Right cardiac atrium (tissue), 5 donors: ENCODE measurements at places on chromosomes 3 and 15.

- DNase-seq, result peak; percentile 62
These were observed 5.9 kb upstream of the TBC1D21 start for GRCh38 chr15:73867426-73867825.

DNA sequence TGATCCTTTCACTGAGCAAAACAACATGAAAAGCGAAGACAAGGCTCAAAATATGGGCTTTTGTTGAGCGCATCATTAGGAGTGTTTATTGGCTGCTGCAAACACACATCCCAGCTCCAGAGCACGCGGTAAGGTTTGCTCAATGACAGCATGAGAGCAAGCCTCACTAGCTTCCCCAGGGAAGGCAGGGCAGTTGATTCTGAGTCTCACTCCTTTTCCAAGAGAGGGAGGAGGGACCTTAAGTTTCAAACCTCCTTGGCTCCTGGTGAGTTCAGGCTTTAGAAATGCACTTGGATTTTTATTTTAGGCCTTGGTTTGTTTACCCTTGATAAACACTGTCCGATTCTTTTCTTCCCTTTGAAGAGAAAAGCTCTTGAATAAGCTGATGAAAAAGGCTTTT is 69.1 kb upstream of the CACNA2D3 start:
- peak; percentile 68 for DNase-seq

DNA sequence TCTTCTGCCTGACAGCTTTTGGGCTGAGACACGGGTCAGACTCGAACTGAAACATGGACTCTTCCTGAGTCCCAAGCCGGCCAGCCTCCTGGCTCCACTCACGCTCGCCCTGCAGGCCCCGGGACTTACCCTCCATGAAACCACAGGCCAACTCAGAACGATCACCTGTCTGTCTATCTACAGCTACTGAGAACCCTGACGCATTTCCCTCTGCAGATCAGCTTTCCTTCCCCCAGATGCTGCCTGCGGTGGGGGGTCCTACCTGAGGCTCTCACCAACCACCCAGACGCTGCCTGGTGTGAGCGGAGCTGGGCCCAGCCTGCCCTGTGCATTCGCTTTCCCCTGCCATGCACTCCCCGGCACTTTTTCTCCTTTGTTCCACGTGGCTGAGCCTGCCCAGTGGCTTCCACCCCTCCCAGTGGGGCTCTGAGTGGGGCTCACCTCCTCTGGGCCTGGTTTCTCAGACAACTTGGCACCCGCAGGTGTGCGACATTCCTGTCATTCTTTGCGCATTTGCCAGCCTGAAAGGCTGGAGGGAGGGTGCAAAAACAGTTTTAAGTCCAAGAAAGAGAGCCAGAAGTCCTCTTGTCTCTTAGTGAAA is 60.2 kb downstream of the PLXNA1 start:
- peak; percentile 57 for DNase-seq

- DNase-seq, result no peak
These were observed 719.6 kb downstream of the SQOR start for GRCh38 chr15:46354443-46354842.

- no peak for DNase-seq
These were observed 402.6 kb downstream of the OCA2 start for GRCh38 chr15:27696530-27696929.

DNA sequence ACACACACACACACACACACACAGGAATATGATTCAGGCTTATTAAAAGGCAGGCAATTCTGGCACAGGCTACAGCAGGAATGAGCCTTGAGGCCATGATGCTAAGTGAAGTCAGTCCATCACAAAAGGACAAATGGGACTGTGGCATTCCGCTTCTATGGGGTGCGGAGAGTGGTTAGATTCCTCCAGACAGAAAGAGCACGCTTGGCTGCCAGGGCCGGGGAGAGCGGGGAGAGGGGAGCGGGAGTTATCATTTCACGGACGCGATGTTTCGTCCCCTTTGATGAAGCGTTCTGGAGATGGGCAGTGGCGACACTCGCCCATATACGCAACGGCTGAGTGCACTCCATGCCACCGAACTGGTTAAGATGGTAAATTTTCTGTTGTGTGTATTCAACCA is 58.5 kb upstream of the FAM174B start:
- DNase-seq, result peak; percentile 59

- DNase-seq, result no peak
These were observed 20.6 kb upstream of the FAM107A start for GRCh38 chr3:58597770-58598310.

GRCh38 chr3:177595530-177596188 is 398.4 kb upstream of the TBL1XR1 start:
- DNase-seq, result no peak

- DNase-seq, result no peak
These were observed 990 bp upstream of the ZNF148 start for GRCh38 chr3:125375950-125376679.

DNA sequence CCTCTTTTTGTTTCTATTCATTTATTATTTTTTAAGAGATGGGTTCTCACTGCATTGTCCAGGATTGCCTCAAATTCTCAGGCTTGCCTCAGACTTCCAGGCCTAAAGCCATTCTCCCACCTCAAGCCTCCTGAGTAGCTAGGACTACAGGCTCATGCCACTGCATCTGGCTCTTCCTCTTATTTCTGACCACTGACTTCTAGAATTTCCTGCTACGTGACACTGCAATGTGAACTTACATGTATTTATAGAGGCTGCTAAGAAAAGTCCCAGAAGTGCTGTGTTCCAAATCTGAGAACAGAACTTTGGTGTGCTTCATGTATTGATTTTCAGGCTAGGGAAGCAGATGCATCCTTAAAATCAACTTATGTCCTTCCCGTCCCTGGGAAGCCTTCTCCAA is 407.4 kb downstream of the RSL24D1 start:
- DNase-seq, result no peak

DNA sequence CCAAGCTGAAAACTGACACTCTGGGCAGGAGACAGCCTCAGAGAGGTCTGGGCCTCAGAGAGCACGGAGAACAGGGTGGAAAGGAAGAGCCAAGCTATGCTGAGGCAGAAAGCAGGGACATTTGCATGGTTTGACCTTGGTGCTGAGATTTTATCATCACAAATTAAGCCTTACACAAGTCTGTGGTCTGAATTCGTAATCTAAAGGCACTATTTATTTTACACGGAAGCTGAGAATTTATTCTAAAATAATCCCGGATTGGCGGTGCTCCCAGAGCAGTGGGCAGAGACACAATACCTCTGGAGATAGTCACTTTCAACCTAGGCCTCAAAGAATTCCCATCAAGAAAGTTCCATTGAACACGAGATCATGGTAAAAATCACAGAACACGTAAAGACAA is 47.5 kb downstream of the CFAP92 start:
- DNase-seq, result no peak

GRCh38 chr3:127847236-127847720 is 25.0 kb upstream of the MGLL start:
- DNase-seq, result no peak

DNA sequence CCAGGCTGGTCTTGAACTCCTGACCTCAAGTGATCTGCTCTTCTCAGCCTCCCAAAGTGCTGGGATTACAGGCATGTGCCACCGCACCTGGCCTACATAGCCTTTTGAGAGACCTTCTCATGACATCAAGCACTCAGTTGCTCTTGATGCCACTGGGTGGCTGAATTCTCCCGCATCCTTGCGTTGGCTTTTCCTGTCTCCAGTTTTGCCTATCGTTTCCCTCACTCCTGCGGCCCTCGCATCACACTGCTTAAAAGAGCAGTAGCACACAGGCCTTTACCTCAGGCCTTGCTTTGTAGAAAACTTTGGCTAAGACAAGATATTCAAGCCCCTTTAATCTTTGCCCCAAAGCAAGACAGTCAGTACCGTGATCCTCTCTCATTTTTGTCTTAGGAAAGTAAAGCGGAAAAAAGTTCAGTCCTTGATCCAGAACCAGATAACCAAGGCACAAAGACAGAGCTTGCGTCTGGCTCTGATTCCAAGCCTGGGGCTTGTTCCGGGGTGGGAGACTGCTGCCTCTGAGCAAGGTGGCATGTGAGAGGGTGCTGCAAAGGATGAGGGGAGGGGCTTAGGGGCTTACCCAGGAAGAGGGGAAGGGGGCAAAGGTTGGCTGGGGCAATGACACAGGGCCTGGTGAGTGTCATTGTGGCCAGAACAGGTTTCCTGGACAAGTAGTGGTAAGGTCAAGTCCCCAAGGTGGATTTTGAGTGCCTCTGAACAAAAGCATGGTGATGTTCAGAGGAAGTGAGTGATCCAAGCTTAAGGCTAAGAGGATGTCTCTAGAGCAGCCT is 175.0 kb upstream of the TLE3 start:
- DNase-seq, result no peak

- DNase-seq, result no peak
These were observed 1.7 kb upstream of the GFM1 start for GRCh38 chr3:158642474-158643210.

DNA sequence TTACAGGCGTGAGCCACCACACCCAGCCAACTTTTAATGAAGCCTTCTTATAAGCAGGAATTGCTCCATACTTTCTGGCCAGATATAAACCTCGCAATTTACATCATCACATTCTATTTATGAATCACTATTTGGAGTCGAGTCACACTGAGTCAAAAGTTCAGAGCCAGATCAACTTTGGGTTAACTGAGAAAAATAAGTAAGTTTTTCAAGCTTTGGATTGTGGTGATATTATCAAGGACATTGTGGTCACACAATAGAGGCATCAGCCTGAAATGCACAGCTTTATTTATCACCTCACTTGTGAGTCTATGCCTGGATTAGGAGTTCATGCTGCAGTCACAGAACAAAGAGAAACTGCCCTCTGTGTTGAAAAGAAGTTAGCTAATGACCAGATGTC is 1163.5 kb downstream of the ROBO1 start:
- DNase-seq, result no peak

DNA sequence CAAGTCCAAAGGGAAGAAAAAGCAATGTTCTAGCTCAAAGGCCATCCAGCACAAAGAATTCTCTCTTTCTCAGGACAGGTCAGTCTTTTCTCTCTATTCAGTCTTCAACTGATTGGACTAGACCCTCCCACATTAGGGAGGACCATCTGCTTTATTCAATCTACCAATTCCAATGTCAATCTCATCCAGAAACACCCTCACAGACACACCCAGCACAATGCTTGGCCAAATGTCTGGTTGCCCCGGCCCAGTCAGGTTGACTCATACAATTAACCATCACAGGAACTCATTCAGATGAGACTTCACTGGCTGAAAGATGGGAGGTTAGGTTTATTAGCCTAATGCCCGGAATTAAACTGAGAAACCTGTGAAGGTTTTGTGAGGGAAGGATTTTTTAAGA is 32.4 kb downstream of the ACAN start:
- no peak for DNase-seq

- no peak for DNase-seq
These were observed 342.4 kb upstream of the KCNMB2 start for GRCh38 chr3:178193846-178194245.

GRCh38 chr15:71290002-71290401 is 174.7 kb downstream of the THSD4 start:
- DNase-seq, result no peak

- no peak for DNase-seq
These were observed 88.3 kb downstream of the ARIH1 start for GRCh38 chr15:72562386-72562785.

- no peak for DNase-seq
These were observed 12.3 kb upstream of the FOXB1 start for GRCh38 chr15:59991834-59992233.

DNA sequence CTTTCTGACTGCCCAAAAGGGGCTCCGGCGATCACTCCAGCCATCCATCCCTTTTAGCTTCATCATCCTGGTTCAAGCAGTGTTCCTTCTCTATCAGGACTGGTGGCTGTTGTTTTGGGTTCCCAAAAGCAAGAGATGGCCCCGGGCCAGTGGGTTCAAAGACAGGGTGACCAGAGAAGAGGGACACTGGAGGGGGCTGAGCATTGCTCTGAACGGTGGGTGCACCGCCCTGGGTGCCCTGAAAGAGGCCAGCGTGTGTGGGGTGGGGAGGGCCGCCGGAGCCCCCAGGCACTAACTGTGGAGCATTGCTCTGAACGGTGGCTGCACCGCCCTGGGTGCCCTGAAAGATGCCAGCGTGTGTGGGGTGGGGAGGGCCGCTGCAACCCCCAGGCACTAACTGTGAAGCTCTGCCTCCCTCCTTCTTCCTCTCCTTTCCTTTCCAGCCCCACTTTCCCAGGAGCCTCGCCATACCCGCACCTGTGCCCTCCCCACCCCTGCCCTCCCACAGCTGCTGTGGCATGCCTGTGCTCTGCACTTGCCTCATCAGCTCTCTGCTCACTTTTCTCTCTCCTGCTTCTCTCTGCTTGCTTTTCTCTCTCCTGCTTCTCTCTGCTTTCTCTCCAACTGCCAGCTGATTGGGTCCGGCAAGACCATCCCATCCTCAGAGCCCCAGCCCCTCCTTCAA is 37.4 kb upstream of the OR4F6 start:
- no peak for DNase-seq

- no peak for DNase-seq
These were observed 174.7 kb upstream of the CNTN3 start for GRCh38 chr3:74789111-74789510.

- no peak for DNase-seq
These were observed 532.5 kb upstream of the KCNMB2 start for GRCh38 chr3:178003756-178004155.

DNA sequence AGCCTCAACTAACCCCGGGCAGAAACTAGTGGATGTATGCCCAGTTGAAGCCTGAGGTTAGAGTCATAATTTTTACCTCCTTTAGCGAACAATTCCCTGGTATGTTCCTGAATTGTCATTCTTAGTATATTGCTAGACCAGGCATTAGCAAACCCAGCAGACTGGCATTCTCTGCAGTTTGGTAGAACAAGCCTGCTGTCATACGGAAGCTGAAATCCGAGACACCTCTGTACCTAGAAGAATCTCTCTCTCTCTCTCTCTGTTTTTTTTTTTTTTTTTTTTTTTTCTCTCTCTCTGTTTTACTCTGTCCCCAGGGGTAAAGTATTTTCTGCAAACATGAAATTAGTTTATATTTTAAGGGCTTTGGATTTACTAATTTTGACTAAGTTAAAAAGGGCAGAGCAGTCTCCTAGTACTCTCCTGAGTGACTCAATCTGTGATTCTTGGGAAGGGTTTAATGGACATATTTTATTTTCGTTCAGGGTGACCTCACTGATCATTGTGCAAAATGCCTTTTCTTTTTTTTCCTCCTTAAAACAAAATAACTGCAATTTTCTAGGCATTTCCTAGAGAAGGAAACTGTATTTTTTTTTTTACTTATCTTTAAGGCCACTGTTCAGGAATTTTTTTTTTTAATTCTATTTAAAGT is 133.6 kb upstream of the ICE2 start:
- no peak for DNase-seq
